ENCODE measurements at places on chromosomes 5 and 9.
A peak's percentile ranks its signal among the peaks of the same experiment; 100 is the strongest.

GRCh38 chr9:130931508-130932254 is 7.4 kb downstream of the FIBCD1 start:
- DNase-seq, result peak; percentile 26

GRCh38 chr9:135272608-135273007 is 185.1 kb downstream of the OLFM1 start:
- DNase-seq, result no peak

DNA sequence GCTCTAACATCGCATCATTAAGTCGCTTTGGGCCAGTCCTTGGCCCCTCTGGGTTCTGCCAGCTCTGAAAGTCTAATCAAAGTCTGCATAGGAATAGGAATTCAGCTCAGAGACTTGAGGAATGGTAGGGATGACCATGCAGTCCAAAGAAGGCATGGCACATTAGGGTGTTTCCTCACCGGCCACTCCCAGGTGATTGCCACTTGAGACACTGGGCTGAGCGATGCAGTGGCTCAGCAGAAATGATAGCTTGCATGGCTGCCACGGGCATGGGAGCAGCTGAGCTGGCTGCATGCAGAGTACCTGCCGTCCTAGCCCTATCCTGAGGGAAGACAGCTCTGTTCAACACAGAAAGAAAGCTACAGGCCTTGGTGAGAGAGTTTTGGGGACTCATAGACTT is 28.8 kb downstream of the AFAP1L1 start:
- no peak for DNase-seq

GRCh38 chr9:94700445-94700844 is 26.1 kb upstream of the AOPEP start:
- DNase-seq, result no peak

DNA sequence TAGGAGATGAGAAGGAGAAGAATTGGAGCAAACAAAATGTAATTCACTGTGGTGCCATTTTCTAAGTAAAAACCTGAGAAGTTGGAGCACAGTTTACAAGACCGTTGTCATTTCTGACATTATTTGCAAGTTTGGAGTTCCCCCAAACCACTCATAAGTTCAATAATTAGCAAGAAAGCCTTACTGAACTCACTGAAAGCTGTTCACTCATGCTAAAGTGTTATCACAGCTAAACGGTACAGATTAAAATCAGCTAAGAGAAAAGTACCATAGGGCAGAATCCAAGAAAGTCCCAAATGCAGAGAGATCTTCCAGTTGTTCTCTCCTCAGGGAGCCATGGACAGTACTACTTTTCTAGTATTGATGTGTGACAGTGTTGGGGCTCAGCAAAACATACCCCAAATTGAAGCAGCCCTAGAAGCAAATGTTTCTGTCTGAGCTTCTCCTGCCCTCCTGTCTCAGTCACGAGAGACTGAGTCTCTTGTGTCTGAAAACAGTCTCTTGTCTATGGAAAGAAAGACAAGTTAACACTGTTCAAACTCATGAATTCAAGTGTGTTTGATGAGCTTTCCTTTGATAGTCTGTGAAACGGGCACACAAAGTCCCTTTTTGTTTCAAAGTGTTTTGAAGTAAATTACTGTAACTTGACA is 221.2 kb downstream of the GABRG2 start:
- DNase-seq, result no peak

DNA sequence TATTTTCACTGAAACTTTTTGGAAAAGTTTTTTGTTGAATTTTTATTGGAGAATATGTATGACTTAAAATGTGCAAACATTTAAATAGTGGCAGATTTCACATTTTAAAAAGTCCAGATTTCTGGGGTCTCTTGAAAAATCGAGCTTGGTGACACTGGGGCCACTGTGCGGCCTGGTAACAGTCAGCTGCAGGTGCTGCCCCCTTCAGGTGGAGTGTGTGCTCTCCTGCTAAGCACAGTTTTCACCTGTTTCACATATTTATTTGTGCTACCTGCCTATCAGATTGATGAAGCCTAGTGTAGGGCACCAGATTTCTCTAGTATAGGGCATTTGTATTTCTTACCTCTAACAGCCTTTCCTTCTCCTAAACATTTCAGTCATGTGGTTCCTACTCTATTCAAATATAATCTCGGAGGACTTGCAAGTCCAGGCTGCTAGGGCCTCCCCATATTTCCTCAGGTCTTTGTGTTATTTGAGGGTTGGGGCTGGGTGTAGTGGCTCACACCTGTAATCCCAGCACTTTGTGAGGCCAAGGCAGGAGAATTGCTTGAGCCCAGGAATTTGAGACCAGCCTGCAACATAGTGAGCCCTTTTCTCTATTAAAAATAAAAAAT is 95.8 kb upstream of the KLF9 start:
- no peak for DNase-seq

GRCh38 chr9:95613670-95614069 is 96.9 kb upstream of the PTCH1 start:
- DNase-seq, result no peak

DNA sequence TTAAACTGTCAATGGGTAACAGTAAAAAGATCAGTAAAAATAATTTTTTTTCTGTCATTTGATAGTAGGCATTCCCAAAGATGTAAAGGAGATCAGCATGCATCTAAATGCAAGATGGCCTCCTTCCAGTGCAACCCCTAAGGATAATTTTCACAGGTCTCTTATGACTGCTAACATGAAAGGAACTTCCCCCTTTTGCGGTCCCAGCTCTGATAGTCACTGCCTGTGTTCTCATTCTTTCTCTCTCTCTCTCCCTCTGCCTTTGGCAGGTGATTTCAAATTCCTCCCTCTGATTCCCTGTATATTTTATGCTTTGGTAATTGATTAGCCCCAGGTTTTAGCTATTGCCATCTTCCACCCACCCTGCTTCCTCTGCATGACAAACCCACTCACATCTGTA is 8.9 kb downstream of the SPINK14 start:
- DNase-seq, result no peak

DNA sequence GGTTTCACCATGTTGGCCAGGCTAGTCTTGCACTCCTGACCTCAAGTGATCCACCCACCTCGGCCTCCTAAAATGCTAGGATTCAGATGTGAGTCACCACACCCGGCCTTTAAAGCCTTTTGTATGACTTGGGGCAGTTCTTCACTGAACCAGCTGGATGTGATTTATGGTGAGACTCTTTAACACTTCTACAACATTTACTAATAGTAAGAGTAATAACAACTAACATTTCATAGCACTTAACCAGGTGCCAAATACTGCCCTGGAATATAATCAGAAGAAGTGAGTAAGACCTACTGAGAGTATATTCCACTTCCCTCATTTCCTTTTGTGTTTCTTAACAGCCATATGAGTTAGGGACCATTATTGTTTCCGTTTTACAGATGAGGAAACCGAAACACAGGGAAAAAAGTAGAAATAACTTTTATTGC is 10.0 kb downstream of the ZSWIM6 start:
- peak; percentile 67 for DNase-seq

DNA sequence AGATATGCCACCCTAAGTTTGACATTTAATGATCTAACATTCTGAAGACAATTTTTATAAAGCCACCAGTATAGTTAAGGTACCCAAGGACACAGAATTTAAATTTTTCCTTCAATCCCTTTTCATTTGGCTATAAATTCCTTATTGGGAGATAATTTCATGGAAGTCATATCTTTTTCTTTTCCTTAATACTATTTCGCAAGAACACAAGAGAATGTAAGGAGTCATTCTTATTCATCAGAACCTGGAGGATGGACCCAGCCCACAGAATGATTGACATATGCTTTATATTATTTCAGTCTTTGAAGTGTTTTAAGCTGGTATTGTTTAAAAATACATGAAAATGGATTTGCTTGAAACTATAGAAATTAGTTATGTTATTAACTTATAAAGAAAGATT is 79.6 kb downstream of the DROSHA start:
- no peak for DNase-seq

GRCh38 chr5:150396267-150396666 is 16.4 kb downstream of the CD74 start:
- DNase-seq, result no peak

DNA sequence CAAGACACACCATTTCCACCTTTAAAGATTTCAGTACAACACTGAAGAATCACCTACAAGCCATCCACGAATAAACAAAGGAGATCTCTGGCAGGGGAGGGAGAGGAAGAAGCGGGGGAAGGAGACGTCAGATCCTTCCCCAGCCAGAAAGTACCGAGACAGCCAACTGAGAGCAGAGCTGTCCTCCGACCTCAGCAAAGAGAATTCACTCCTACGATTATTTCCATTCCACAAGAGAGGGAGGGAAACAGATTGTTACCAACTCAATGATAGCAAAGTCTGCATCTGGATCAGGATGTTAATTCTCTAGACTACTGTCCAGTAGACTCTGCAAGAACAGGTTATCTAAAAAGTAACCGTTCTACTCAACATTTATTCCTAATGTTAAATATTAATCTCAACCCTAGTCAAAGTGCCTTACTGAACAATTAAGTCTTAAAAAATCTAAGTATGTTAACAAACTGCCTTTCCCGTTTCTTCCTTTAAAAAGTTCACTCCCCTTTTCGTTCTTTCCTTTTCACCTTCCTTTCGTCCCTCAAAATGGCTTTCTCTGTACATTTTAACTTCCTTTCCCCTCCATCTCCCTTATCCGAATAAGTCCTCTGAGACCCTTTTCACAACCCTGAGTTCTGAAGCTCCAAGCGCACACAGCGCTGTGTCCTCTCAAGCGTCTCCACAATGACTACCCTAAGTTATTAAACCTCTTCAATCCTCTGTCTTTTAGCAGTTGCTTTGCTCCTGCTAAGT is 1.4 kb downstream of the CHD1 start:
- DNase-seq, result peak; percentile 64

DNA sequence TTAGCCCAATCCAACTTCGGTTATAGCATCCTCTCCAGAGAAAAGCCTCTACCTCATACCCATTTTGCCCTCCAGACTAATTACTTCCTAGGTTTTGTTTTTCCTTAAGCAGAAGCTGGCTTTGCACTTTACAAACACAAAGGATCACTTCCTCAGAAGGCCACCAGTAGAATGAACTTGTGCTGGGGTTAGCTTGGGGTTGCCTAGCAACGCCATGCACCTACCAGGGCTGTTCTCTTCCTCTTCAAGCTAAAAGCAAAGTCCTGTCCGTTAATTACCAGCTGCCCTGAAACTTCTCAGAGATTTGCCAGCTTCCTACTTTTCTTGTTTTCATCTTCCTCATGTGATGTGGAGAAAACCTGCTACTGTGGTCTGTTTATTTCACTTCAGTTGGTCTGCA is 132.0 kb upstream of the WWC1 start:
- DNase-seq, result no peak

- peak; percentile 73 for DNase-seq
These were observed 406.6 kb upstream of the TNC start for GRCh38 chr9:115524453-115525059.

- DNase-seq, result no peak
These were observed 11.1 kb downstream of the GLDC start for GRCh38 chr9:6634444-6634843.

- DNase-seq, result peak; percentile 56
These were observed 482 bp downstream of the NFIB start for GRCh38 chr9:14313378-14313940.

DNA sequence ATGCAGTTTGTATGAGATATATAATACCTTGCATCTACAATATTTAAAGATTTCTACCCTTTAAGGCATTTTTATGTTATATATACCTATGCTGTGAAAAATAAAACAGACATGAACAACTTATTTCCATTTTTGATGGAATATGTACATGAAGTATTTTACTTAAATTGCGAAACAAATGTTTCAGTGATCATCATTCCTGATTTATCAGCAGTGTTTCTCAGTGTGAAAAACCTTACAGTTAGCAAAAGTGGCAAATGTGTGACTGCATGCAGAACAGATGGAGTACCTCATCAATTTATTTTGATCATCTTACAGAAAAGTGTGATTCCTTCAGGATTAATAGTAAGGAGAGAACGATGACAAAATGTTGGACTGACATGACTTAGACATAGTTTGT is 43.1 kb downstream of the PRR16 start:
- peak; percentile 44 for DNase-seq

- DNase-seq, result no peak
These were observed 246.8 kb downstream of the IZUMO3 start for GRCh38 chr9:24298912-24299311.

DNA sequence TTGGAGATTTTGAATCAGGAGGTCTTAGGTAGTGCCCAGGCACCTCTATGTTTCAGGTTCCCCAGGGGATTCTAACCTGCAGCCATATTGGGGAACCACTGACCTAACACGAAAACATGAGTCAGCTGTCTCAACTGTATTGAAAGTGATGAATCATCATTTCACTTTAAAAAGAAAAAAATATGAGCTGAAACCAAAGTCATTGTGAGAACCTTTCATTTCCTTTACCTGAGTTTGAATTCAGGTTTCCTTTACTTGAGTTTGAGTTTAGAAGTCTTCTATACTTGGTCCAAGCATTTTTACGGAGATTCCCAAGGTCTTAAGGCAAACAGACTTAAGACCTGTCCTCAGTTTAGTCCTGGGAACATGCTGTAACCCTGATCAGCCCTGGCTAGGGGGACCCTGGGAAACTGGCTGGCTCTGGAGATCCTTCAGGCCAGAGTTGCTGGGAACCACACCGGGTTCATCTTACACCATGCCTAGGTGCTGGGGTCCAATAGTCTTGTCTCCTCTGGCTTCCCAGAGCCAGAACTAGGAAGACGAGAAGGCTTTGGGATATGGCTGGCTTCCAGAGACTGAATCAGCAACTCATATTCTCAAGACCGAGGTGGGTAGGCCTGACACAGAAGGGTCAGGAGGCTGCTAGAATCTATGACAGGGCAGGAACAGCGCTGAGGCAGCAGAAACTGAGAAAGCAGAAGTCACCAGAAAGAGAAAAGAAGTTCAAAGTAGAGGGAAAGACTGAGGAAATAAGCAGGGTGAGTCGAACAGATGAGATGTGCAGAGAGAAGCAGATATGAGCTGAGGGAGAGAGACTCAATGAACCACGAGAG is 16.4 kb upstream of the PDCD1LG2 start:
- DNase-seq, result peak; percentile 84

GRCh38 chr5:138947780-138948179 is 72.6 kb upstream of the LRRTM2 start:
- DNase-seq, result no peak

- peak; percentile 37 for DNase-seq
These were observed 624 bp downstream of the FBXW11 start for GRCh38 chr5:172005708-172006320.

- DNase-seq, result peak; percentile 71
These were observed 93.1 kb downstream of the JAKMIP2 start for GRCh38 chr5:147689426-147689825.

DNA sequence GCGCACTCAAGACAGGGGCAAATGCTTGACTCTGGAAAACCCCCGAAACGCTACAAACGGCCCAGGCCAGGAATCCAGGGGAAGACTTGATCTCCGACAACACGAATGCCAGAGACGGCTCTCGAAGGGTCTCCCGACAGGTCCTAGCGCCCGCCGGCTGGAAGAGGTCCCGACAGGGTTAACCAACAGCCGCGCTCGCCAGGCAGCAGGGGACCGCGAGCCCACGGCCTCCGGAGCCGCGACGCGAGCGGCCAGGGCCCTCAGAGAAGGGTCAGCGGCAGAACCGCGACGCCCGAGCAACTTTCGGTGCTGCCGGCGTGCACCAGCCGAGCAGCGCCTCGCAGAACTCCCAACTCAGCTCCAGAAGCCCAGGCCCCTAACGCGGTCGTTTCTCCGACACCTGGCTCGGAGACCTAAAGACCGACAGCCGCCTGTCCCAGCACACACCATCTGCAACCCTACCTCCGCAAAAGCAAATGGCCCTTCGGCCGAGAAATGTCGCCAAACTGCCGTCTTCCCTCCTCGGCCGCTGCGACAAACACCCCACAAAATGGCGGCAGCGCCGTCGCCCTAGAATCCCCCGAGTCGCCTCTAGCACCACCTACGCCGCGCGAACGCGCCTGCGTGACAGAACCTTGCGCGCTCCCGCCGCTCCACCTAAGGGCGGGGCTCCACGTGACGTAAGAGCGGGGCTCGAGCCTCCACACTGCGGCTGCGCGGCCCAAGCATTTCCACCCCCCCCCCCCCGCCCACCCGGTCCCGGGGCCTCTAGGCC is at the start of gene CLK4:
Gene CLK4, minus strand, starts transcription at position 567 of the 775 bp plus-strand sequence. CDS start 3,634 bp downstream, outside the sequence.
- DNase-seq, result peak; percentile 95

Measured in fibroblast of lung (primary cell).